ENCODE measurements at places on chromosomes 5 and 9.

- peak; percentile 65 for DNase-seq
Measured at GRCh38 chr9:122122903-122123632, 30.0 kb upstream of the TTLL11 start.

DNA sequence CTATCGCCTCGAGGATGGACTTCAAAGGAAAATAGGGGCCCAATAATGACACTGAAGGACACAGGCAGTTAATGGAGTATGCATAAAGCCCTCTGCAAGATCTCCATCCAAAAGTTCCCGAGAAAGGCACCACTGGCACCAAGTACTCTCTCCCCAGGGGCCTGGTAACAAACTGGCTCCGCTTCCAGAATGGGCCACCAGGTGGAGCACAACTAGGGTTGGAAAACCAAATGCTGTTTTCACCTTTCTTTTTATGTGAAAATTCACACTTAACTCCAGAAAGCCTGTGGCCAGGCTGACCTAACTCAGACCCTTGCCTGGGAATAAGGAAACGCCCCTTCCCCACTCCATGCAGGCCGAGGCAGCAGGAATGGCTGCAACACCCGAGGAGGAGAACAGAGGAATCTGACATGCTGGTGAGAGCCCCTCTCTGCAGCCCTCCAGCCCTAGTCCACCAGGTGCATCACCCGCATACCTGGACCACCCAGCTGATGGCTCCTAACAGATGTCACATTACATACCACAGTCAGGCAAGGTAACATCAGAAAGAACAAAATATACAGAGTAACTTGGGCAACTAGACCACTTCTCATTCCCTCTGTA, 42.8 kb downstream of the CAMSAP1 start:
- peak; percentile 68 for DNase-seq

DNA sequence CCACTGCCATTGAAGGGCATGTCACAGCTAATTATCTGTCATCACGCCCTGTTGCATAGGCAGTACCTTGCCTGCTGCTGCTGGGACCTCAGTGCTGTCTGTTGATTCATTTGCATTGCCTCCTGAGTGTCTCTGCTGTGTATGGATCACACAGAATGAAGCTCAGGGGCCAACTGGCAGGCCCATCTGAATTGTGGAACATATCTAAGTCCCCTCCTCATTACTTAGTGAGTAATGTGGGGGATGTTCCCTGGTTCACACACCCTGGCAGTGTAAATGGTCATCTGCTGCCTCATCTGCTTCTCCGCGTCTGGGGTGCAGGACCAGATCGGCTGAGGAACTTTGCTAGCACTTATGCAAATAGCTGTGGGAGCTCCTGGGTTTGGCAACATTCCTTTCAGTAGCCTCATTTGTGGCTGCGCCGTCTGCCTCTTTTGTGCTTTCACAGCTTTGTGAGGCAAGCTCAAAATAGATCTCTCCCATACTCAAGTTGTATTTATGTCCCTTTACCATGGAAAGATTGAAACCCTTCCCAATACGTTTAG, 25.4 kb downstream of the TYRP1 start:
- no peak for DNase-seq

- peak; percentile 30 for DNase-seq
Measured at GRCh38 chr5:176959051-176959450, 47.5 kb downstream of the UIMC1 start.

- DNase-seq: peak; percentile 90
Measured at GRCh38 chr5:134555890-134556311, 30.4 kb downstream of the JADE2 start.

DNA sequence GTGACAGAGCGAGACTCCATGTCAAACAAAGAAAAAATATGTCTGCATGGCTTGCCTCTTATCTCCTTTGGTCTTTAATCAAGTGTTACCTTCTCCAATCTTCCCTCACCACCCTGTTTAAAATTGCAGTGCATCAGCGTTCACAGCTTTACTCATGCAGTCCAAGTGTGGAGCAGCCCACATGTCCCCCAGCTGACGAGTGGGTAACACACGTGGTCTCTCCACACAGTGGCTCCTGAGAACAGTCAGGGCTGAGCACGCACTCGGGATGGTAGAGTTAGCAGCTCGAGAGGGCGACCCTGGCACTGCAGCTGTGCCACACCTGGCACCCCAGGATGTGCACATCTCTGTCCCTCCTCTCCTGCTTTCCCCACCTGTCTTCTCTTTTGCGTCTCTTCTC, 25.9 kb upstream of the CFAP157 start:
- no peak for DNase-seq

- no peak for DNase-seq
Measured at GRCh38 chr9:15248621-15249020, 58.4 kb downstream of the TTC39B start.

GRCh38 chr5:168859471-168859870, 280.3 kb upstream of the PANK3 start:
- no peak for DNase-seq
